ENCODE measurements at places on chromosomes 7 and 10. TPM values are rescaled to one million over a fixed set of nuclear protein-coding genes. Genes with fewer than 3 reads are reported as not detected.

DNA sequence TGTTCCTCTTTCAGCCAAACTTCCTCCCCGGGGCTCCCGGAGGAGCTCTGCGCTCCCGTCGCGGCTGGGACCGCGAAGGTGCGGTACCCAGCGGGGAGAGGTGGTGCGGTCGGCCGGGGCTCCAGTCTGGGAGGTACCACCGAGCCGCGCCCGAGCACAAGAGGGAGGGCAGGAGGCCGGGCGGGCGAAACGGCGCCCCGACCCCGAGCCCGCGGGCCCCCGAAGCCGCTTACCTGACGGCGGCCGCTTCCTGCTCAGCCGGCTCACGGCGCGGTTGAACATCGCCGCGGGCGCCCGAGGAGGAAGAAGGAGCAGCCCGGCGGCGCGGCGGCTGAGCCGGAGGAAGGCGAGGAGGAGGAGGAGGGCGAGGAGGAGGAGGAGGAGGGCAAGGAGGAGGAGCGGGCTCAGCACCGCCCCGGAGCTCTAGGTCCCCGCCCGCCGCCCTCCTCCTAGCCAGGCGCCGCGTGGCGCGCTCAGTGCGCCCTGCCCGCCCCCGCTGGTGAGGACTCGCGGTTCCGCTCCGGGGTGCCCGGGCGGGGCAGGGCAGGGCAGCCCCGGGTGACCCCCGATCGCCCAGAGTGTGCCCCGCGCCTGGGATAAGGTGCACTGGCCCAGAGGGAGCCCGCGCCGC is at the start of gene RGS10:
Gene RGS10 (minus strand): TSS at position 363 of the 631 bp plus-strand sequence. CDS start 81 bp downstream, at position 282.
- DNase-seq = no peak

DNA sequence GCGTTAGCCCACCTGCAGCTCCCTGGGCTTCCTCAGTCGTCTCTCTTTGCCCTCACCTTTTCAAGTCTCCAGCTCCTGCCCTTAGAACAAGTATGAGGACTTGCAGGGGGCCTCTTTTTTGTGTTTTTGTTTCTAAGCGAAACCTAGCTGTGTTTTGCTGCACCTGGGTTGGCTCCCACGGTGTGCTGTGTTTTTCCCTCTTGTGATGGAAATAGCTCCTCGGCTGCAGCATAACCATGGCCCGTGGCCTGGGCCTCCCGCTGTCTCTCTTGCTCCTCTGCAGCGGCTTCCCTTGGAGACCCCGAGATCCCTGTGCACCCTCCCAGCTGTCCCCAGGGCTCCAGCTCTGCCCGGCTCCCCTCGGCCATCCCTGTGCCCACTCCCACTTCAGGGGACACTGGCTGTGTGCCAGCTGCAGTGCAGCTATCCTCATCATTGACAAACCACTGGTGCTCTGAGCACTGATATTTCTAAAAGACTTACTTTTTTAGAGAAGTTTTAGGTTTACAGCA is 75.6 kb upstream of the TCERG1L start:
- no peak for DNase-seq

- DNase-seq = peak; percentile 45
Measured at GRCh38 chr7:30028749-30029635, 780 bp downstream of the PLEKHA8 start.

GRCh38 chr7:123846217-123846891 is 1.4 kb downstream of the HYAL4 start:
- no peak for DNase-seq

DNA sequence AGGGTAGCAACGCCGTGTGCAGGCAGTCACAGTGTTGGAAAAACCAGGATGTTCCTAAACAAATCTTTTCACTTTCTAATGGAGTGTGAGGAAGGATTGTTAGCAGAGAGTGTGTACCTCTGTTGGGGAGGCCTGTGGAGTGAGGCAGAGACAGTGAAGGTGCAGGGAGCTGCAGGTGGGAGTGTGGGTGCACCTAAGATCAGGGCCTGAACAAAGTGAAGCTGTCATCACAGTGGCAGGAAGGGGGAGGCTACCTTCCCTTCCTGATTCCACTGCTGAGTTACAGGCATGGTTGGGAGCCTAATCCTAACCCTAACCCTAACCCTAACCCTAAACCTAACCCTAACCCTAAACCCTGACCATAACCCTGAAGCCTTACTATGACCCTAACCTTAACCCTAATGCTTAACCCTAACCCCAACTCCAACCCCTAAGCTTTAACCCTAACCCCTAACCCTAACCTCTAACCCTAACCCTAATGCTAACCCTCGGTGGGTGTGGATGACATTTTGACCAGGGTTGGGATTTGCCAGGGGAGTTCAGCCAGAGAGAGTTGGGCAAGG is 158.8 kb upstream of the KLF6 start:
- no peak for DNase-seq

- no peak for DNase-seq
Measured at GRCh38 chr10:5582736-5583135, 58.0 kb downstream of the CALML3 start.

DNA sequence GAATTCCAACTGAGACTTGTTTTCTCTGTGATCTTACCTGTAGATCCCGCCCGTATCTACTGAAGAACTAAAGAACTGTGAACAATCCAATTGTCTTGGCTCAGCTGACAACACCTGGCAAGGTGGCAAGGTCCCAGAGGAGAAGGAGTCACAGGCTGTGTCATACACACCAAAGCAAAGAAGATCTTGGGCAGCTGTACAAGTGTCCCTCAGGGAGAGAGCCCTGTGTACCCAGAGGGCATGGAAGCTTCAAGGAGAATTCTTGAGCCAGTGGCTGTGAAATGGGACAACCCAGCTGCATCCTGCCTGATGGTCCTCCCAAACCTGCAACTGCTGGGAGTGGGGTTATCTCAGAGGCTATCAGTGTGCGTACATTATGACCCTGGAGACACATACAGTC is 46.7 kb upstream of the TECTB start:
- DNase-seq = no peak

- no peak for DNase-seq
Measured at GRCh38 chr7:84506151-84506550, 311.6 kb upstream of the SEMA3A start.

DNA sequence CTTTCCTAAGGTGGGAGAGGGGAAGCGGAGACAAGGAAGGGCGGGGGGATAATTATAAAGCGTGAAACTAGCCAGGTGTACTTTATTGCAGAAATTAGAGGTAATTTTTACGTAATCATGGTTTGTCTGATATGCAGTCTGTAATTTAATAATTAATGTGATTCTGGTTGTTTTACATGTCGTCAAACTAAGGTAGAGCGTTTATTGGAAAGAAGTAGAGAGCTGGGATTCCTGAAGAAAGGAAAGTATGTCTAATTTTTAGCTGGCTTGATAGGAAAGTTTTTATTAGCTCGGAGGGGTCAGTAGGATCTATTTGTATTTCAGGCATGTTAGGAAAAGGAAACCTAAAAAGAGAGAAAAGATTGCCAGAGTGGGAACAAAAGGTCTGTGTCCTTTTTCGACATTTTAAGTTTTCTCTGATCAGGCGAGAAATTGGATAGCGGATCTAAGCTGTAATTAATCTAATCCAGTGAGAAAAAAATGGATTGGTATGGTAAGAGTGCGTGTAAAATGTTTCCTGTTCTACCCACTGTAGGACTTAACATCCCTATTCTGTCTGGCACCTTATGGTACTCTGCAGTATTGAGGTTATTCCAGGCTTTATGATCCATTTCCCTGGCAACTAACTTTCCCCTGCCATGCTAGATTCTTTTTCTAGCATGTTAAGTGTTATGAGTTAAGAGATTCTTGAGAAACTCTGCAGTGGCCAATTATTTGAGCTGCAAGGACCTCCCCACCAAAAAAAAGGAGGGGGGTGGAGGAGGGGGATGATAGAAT is 1.4 kb downstream of the CELF2 start:
- no peak for DNase-seq

PIK3CG gene
- total RNA-seq = 3.3 TPM

GRCh38 chr10:31647861-31648260 is 280.8 kb downstream of the ARHGAP12 start:
- no peak for DNase-seq

TRIM73 gene
- total RNA-seq = 2.8 TPM

DNA sequence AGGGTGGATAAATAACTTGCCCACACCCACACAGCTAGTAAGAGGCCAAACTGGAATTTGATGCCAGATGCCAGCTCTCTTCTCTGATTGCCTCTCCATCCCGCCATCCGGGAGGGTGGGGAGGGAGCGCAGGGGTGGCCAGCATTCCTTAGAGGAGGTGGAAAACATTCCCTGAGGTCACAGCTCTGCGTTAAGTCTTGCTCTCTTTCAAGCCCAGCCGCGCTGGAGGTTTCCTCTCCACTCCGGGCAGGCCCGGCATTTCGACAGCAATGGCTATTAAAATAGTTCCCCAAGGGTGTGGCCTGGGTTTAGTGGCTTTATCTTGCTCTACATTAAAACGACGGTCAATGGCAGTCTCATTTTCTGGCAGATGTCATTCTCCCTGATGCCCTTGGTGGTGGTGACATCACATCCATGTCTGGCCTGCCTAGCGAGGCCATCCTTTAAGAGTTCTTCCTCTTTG is 16.1 kb upstream of the C10orf71 start:
- no peak for DNase-seq

- DNase-seq = no peak
Measured at GRCh38 chr7:77326131-77326530, 90.0 kb downstream of the GSAP start.

PLAC9 gene
- 1.6 TPM for total RNA-seq

LRRC17 gene
- 27.0 TPM for total RNA-seq

- DNase-seq = no peak
Measured at GRCh38 chr10:133187091-133187905, 27.3 kb downstream of the KNDC1 start.

DNA sequence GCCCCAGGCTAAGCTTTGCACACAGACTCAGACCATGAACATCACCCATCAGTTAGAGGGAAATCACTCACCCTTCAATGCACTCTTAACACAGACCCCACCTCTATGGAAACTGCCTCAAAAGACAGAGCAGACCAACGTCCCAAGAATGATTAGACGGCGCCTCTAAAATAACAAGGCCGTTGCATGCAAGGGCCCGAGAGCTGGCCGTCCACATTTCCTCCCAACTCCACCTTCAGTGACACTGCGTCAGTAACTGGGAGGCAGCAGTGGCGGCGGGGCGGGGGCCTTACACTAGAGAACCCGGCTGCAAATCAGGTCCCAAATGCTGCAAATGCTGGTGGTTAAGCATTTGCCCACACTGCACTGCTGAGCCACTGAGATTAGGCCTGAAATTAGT is 115.0 kb downstream of the PTPRN2 start:
- DNase-seq = no peak

CALML5 gene
- total RNA-seq = not detected

DNA sequence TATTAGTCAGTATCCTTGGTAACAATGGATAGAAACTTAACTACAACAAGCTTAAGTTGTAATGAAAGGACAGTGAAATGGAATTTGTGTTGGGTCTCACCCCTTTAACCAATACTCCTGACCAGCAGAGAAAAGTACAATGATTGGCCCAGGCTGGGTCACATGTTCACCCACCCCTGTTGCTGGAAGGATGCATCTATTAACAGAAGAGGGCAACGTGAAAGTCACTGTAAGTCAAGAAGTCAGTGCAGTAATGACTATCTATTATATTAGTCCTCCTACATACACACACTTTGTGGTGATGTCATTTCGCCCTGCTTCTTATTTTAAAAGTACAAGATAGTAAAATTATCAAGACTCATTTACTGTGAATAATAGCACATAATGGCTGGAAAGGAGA is 16.2 kb downstream of the PNLIPRP2 start:
- no peak for DNase-seq

- DNase-seq = no peak
Measured at GRCh38 chr7:36473454-36474282, 84.0 kb downstream of the ANLN start.

GRCh38 chr7:143495851-143496250 is 18.2 kb downstream of the TAS2R41 start:
- DNase-seq = no peak

DNA sequence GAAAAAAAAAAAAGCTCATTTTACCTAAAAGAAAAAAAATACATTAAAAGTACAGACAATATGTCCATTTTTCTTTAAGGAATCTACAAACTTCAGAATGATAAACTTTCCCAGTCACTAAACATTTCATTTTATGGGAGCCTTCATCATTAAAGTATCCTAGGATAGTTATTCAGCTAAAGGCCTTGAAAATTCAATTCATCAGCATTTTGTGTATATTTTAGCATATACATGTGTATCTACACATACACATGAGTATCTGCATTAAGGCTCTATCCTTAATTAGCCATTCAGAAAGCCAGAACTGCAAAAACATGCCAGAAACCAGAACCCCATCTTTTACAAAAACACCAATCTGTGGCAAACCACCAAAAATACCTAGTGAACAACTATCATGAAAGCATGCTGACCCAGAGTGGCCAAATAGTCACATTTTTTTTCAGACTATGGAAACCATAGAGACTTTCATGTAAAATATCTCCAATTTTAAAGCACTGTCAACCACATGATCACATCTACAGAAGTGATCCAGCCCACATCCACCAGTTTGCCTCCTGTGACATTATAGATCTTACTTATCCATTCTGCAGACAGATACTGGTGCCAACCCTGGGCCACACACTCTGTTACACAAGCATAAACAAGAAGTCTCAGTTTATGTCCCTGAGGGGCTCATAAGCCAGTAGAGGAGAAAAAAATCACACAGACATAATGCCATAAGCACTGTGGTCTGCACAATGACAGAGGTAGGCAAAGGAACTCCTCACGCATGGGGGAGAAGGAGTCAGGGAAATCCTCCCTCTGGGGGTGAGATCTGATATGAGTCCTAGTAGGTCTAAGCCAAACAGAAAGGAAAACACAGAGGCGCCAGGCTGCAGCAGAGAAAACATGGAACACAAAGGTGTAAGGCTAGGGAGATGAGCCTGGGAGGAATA is 79.2 kb downstream of the SRPK2 start:
- DNase-seq = no peak

SLC16A9 gene
- 11.4 TPM for total RNA-seq

ANXA8L1 gene
- total RNA-seq = not detected

GRCh38 chr7:101772508-101773211 is 44.8 kb upstream of the CUX1 start:
- no peak for DNase-seq

DNA sequence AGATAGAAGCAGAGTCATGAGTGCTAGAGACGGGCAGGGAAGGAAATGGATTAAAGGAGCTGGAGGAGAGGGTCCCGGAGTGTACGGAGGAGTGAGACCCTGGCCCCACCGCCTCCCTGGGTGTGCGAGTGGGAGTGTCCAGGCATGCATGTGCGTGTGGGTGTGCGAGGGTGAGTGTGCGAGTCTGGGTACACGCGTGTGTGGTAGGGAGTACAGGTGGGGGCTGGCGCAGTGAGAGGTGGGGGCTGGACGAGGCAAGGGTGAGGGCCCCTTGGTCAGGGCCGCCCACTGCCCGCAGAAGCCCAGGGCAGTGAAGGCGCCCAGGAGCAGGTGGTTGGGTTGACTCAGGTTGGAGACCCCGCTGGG is 97.6 kb downstream of the BMS1 start:
- no peak for DNase-seq

DNA sequence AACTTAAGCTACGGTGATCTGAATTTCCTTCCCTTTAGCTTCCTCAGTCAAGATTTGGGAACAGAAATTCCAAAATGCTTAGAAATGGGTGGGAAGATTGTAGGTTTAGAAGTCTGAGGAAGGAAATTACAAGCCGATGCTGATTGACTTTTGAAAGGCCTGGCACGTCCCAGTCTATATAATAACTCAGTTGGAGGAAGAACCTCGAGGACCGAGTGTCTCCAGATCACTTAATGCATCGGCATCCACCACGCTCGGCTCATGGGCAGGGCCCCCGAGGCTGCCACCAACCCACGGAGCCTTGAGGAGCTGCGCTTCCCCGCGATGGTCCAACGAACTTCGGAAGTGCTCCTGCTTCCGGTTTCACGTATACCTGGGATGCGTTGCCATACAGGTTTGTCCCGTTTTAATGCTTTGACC is 10.4 kb upstream of the SP8 start:
- DNase-seq = no peak

AGAP9 gene
- total RNA-seq = 2.2 TPM

HOXA7 gene
- not detected for total RNA-seq

GRCh38 chr10:70376436-70377378 is 5.7 kb downstream of the LRRC20 start:
- DNase-seq = no peak

Data from occipital lobe (tissue), 3 donors.